Stimulated activated naive B cell treated with anti-CD40 and anti-IgM and Interleukin-4, amounts not matched to agents 10 μg/mL and 1 μg/mL and 100 μg/mL, for 72 hours (primary cell): ENCODE measurements at places on chromosomes 11 and 22.
A peak's percentile ranks its signal among the peaks of the same experiment; 100 is the strongest.

DNA sequence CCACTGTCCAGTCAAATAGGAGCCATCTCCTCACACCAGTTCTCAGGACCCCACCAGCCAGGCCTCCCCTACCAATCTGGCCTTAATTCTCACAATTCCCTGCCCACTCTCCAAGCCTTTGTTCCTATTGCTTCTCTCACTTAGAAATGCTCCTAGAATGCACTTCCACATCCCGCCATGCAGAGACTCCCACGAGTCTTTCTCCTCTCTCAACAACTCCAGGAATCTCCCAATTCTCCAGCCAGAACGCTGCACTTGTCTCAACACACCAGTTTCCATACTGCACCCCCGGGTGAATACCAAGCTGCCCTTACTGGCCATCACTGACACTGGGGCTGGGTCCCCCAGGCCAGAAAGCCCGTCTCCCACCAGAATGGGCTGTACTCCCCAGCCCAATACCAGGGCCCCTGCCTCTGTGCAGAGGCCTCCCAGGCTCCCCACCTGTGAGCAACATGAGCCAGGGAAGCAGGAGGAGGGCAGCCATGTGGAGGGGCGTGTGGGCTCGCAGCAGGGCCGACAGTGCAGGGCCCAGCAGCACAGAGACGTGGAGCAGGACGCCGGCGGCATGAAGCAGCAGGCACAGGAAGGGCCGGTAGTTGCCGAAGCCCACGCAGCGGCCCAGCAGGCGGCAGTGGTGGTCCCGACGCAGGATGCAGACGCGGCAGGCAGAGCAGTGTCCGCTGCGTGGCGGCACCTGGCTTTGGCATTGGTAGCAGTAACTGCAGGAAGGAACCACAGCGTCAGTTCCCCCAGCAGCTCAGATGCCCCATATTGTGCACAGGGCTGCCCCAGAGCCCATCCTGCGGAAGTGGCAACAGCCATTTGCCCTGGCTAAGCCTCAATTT, 2.4 kb downstream of the ZDHHC24 start:
- peak overlapping the region; percentile 86 for H3K27ac ChIP-seq
- peak; percentile 59 for DNase-seq
- peaks cover 37% of the 10 kb centered on the region for H3K4me1 ChIP-seq
- H3K27me3 ChIP-seq, result no peaks in the 10 kb centered on the region
- H3K4me3 ChIP-seq, result peak overlapping the region; percentile 73
- peaks cover 13% of the 10 kb centered on the region for H3K36me3 ChIP-seq

DNA sequence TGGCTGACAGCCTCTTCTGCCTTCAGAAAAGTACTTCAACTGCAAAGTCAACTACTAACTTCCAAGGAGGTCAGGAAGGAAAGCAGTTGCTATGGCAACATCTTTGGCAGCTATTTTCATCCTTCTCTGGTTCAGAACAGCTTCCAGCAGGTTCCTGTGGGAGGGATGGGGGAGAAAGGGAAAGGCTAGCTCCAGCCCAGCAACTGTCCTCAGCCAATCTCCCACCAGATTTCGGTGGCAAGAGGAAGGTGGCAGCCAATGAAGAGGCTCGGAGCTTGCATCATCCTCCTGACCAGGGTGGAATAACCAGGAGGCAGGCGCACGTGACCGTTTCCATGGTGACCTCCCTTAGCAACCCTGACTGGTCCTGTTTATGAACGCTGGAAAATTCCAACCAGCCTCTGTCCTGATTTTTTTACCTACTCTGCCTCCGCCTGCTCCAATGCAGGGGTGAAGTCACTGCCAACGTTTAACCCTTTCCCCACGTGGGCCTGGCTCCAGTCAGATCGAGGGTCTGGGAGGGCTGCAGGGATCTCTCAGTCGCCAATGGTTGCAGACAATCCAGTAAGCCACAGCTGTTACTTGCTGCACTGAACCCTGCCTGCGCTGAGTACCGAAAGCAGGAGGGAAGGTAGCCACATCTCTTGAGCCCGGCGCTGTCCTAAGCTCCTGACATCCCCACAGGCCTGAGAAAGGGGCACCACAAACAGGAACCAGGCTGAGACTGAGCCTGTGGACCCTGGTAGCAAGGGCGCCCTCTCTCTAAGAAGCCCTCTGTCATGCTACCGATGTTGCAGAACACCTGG, 11.2 kb upstream of the MALAT1 start:
- DNase-seq, result peak; percentile 71
- H3K36me3 ChIP-seq, result no peaks in the 10 kb centered on the region
- peak overlapping the region; percentile 52 for H3K4me3 ChIP-seq
- H3K27me3 ChIP-seq, result no peaks in the 10 kb centered on the region
- peaks cover 49% of the 10 kb centered on the region for H3K4me1 ChIP-seq

- no peak overlapping the region for H3K4me3 ChIP-seq
- peak; percentile 49 for DNase-seq
Measured at GRCh38 chr11:103682318-103683184, 353.9 kb upstream of the DDI1 start.

- H3K4me3 ChIP-seq, result no peak overlapping the region
- H3K27me3 ChIP-seq, result peaks cover 5% of the 10 kb centered on the region
- H3K27ac ChIP-seq, result no peak overlapping the region
Measured at GRCh38 chr11:2795491-2795991, 90.0 kb downstream of the CDKN1C start.

GRCh38 chr11:9681583-9682372, 17.9 kb downstream of the SWAP70 start:
- no peak overlapping the region for H3K4me3 ChIP-seq
- H3K4me1 ChIP-seq, result peaks cover 32% of the 10 kb centered on the region
- no peak for DNase-seq
- no peaks in the 10 kb centered on the region for H3K27me3 ChIP-seq
- no peak overlapping the region for H3K27ac ChIP-seq

DNA sequence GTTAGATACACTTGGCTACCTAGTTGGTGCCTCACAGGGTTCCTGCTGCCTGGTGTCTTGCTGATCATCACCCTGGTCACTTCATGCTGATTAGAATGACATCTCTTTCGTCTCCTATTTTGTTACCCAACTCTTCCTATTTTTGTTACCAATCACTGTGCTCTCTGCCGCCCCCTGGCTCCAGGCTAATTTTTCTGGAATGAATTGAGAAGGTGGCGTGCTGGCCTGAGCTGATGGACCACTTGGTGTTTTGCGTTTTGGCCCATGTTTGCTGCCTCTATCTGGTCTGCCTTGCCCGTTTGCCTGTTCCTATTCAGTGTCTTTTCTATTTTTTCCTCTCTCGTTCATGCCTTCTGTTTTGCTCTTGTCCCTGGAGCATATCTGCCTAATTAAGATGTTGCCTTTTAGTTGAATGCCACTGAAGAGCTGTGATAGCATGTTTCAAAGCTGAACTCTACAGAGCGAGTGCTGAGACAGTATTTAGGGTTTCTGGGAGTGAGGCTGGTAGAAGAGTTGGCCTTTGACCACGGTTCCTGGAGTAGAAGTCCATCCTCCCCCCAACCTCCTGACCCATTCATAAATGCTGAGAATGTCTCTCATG, 5.9 kb upstream of the ATF4 start:
- no peak for DNase-seq
- H3K4me1 ChIP-seq, result peaks cover 34% of the 10 kb centered on the region
- H3K36me3 ChIP-seq, result peaks cover 47% of the 10 kb centered on the region
- H3K4me3 ChIP-seq, result no peak overlapping the region
- peak overlapping the region; percentile 44 for H3K27ac ChIP-seq

- no peaks in the 10 kb centered on the region for H3K27me3 ChIP-seq
- H3K4me1 ChIP-seq, result peaks cover 62% of the 10 kb centered on the region
- H3K4me3 ChIP-seq, result no peak overlapping the region
- H3K36me3 ChIP-seq, result no peaks in the 10 kb centered on the region
Measured at GRCh38 chr11:102599642-102600261, 25.4 kb downstream of the MMP20 start.
